ENCODE measurements at places on chromosomes 13 and 19. TPM values are rescaled to one million over a fixed set of nuclear protein-coding genes. Genes with fewer than 3 reads are reported as not detected.

GRCh38 chr19:33799476-33799875 is 2.8 kb downstream of the KCTD15 start:
- no peak overlapping the region for H3K4me3 ChIP-seq
- H3K4me1 ChIP-seq, result no peaks in the 10 kb centered on the region
- no peaks in the 10 kb centered on the region for H3K36me3 ChIP-seq
- no peak for DNase-seq
- no peak overlapping the region for H3K27ac ChIP-seq

GRCh38 chr13:40313269-40314200 is 352.9 kb downstream of the FOXO1 start:
- peaks cover under 1% of the 10 kb centered on the region for H3K36me3 ChIP-seq
- peaks cover 42% of the 10 kb centered on the region for H3K4me1 ChIP-seq
- no peaks in the 10 kb centered on the region for H3K27me3 ChIP-seq
- no peak for DNase-seq
- no peak overlapping the region for H3K4me3 ChIP-seq

DNA sequence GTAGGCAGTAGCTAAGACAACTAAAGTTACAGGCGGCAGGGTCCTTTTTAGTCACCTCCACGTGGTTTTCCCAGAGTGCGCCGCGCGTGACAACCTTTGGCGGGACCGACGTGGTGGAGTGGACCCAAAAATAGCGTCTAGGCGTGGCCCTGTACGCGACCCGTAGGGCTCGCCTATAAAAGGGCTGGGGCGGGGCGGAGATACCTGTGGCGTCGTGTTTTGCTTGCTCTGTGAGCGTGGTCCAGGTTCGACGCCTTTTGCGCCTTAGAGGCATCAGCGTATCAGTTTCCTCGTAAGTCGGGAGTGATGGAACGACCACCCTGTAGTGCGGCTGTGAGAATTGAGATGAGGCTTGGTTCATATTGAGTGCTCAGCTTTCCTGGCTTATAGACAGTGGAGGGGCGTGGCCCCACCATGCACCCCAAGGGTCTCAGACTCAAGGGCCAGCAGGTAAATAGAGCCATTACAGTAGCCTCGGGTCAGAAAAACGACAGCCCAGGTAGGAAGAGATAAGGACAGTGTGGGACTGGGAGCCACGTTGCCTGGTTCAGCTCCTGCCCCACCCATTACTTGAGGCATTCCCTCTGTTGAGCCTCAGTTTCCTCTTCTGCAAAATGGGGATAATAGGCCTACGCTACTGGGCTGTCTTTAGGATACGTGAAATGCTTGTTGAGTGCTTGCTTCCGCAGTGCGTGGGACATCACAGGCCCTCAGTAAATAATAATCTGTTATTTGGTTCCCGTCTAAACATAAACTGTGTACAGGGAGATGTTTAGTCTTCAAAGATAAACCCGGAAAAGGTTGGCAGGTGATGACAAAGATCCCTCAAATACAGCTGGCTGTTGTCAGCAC is 693 bp upstream of the TMED1 start:
- H3K4me3 ChIP-seq, result peak overlapping the region; percentile 90
- H3K36me3 ChIP-seq, result peaks cover 4% of the 10 kb centered on the region
- H3K27ac ChIP-seq, result peak overlapping the region; percentile 98
- H3K27me3 ChIP-seq, result peaks cover 4% of the 10 kb centered on the region
- peak; percentile 87 for DNase-seq
- peaks cover 14% of the 10 kb centered on the region for H3K4me1 ChIP-seq

Gene UTP14C
- 10.7 TPM for total RNA-seq
